RCC 7860 (cell line): ENCODE measurements at places on chromosomes 12 and 14.

GRCh38 chr12:71938728-71939385 is at the start of gene TPH2:
Gene TPH2, plus strand, starts transcription at chr12:71938845. Its CDS starts 142 bp downstream, at chr12:71938987.
- peak; percentile 23 for DNase-seq

DNA sequence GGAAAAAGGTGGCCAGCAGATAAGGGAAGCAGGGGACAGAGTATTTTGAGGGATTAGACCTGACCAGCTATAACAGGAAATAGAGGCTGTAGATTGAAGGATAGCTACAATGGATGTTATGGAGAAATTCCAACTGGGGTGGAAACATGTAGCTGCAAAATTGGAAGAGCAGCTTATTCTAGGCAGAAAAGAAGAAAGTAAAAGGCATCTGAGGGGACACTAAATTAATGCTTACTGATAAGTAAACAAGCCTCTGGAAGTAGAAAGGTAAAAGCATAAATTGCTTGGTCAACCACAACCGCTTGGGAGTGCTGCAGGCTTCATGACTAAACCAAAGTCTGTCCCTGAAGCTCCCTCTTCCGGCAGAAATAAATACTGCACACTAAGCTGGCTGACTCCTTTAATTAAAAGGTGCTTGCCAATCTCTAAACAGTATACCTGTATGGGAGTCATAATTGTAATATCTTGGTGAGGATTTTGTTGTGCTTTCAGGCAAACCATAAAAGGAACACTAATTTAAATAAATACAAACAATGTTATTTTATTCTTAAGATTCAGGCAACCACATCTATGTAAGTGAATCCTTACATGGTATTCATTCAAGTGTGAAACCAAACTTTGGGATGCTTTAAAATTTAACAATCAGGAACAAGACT is 7.7 kb downstream of the UBC start:
- peak; percentile 78 for DNase-seq

- DNase-seq = no peak
Measured at GRCh38 chr12:23356440-23356839, 593.0 kb downstream of the SOX5 start.

DNA sequence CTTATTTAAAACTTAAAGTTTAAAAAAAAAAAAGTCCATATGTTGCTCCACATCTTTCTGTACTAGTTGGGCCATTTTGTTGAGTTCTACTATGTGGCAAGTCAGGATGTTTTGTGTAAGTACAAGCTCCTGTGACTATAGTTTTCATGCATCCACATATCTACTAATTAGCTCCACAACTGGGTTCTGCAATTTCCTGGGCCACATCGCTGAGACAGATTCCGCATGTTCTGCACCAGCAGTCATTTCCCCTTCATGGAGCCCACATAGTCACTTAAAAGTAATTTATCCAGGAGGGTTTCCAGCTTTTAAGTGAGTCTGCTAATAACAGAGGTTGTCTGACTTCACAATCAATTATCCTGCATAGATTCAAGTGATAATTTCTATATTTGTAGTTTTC is 461.4 kb downstream of the ZFP36L1 start:
- no peak for DNase-seq

GRCh38 chr12:88946372-88946997 is 366.2 kb upstream of the KITLG start:
- peak; percentile 32 for DNase-seq

GRCh38 chr14:68564826-68565759 is 227.8 kb downstream of the ZFP36L1 start:
- no peak for DNase-seq

DNA sequence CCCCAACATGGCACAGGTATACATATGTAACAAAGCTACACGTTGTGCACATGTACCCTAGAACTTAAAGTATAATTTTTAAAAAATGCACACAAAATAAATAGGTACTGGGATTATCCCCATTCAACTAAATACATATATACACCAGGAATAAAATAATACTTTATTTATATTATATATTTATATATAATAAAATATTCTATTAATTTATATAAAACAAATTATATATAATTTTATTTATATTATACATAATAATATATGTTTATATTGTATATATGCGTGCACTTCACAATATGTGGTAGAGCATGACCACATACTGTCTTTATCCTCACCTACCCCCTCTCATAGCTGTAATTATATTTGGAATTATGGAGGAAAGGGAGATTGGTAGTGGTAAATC is 119.1 kb upstream of the TMEM260 start:
- peak; percentile 1 for DNase-seq

GRCh38 chr14:74577247-74577947 is 34.6 kb downstream of the LTBP2 start:
- no peak for DNase-seq

- no peak for DNase-seq
Measured at GRCh38 chr14:46279327-46279726, 372.3 kb downstream of the RPL10L start.

- DNase-seq = no peak
Measured at GRCh38 chr12:28824849-28825248, 324.2 kb upstream of the FAR2 start.

DNA sequence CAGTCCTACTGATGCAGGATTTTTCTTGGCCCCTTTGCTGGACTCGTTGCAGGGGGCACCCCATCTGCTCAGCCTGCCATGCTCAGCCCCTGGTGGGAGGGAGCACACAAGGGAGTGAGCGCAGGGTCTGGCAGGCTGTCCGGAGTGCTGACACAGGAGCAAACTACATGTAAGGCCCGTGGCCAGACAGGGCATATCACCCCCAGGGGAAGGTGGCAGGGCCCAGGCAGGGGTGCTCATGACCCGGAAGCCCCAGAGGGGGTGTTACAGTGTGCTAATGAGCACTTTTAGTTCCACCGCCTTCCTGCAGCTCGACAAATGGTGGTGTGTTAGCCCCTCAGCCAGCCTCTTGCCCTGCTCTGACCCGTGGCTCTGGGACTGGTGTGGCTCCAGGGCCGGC is 645.6 kb upstream of the TMEM132C start:
- no peak for DNase-seq

DNA sequence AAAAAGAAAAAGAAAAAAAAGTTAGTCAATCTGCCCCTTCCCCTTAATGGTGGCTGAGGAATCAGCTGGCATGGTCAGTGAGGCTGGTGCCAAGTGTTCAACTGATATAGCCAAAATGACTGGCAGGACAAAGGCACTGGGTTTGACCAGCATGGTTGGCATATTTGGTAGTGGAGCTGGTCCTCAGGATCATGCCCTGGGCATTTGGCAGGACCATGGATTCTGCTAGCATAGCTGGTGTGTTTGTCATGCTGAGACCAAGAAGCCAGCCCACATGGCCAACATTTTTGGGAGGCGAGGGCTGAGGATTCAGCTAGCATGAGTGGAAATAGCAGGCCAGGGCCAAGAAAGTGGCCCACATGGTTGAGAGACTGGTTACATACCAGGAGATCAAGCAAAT is 136.5 kb downstream of the FBXL14 start:
- no peak for DNase-seq

DNA sequence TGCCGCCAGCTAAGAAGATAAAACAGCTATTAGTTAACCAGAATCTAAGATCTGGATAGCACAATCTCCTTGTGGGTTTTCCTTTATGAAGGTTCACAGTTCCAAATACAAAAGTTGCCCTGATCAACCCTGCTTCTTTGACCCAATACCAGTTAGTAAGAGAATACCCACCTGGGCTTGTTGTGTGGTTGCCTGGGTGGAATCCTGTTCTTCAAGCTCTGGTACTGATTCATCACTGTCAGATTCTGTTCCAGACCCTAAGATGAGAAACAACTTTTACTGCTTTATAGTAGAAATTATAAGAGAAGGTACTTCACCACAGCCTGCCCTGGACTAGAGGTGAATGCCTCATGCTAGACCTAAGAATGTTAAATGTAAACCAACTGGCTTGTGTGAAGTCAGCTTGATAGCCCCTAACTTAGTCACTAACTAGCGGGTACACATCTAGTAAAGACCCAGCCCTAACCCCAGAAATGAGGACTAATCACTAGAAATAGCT is 10.6 kb downstream of the NACA start:
- DNase-seq = no peak

GRCh38 chr12:13365748-13366366 is 169.3 kb downstream of the EMP1 start:
- DNase-seq = no peak

- DNase-seq = no peak
Measured at GRCh38 chr12:82867762-82868500, 181.2 kb downstream of the TMTC2 start.

DNA sequence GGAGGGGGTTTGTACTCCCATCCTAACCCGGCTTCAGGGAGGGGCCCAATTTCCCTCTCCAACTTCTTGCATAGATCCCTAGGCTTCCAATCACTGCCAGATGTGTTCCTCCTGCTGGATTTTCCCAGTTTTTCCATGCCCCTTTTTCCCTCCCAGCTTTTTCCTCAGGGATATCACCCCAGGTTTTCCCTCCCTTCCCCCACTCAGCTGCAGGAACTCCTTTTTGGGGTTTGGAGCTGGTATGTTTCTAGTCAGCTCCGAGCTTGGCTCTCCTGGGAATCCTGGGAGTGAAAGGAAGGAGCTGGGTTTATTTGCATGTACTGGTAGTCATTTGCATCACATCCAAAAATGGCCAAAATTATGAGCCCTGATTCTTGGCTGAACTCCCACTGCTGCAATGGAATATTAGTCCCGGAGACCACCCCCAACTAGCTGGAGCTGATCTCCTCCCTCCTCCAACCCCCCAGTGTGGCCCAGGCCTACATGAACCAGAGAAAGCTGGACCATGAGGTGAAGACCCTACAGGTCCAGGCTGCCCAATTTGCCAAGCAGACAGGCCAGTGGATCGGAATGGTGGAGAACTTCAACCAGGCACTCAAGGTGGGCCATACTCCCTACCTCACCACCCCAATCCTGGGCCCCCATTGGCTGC is 1.4 kb upstream of the RDH5 start:
- no peak for DNase-seq

DNA sequence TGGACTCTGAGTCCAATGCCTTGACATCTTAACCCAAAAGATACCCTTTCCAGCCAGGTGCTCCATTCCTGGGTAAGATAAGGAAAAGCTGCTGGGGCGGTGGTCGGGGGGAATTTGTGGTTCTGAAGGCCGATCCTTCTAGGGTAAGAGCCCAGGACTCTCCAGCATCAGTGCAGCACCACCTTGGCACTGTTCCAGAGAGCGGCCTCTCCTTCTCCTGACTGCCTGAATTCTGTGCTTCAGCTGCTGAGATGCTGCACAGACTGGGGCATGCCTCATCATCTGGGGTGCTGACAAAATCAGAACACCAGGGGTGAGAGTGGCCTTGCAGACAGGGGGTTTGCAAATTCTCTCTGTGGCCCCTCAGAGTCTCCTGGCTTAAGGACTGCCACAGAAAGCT is 87.5 kb downstream of the SPTB start:
- DNase-seq = no peak

GRCh38 chr12:92272061-92272964 is 126.7 kb upstream of the BTG1 start:
- DNase-seq = no peak

DNA sequence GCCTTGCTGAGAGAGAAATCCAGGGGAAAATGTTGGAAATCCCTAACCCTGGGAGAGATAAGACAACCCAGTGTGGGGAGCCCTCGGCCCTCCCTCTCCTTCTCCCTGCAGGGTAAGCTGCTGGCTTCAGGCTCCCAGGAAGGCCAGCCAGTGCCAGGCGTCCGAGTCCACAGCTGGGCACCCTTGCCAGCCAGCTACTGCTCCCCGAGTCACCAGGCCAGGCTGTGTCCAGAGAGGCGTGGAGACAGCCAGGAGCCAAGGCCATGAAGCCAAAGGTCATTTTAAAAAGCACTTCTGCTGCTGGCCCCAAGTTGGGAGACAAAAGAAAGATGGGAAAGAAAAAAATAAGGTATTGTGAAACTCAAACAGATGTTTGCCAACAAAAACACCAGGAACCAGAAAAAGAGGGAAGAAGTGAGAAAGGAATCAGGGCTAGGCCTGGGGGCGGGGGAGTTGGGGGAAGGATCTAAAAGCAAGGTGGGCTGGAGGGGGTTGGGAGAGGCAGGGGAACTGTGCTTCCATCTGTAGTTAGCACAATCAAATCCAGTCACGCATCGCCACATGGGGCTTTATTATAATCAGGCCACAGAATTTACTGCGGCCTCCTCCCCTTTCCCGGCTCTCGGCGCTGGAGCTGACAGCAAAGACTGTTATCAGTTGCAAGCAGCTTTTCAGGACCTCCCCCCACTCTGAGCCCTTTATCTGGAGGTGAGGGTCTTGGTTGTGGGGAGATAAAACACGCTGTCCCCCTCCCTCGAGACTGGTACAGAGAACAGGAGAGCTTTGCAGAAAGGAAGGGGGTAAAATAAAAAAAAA is 33.5 kb downstream of the RBM19 start:
- DNase-seq = no peak

- no peak for DNase-seq
Measured at GRCh38 chr12:19967001-19967400, 401.3 kb upstream of the PDE3A start.

GRCh38 chr12:45216230-45216982 is 511 bp downstream of the ANO6 start:
- DNase-seq = no peak

GRCh38 chr12:132263061-132263360 is 66.4 kb downstream of the GALNT9 start:
- DNase-seq = no peak

DNA sequence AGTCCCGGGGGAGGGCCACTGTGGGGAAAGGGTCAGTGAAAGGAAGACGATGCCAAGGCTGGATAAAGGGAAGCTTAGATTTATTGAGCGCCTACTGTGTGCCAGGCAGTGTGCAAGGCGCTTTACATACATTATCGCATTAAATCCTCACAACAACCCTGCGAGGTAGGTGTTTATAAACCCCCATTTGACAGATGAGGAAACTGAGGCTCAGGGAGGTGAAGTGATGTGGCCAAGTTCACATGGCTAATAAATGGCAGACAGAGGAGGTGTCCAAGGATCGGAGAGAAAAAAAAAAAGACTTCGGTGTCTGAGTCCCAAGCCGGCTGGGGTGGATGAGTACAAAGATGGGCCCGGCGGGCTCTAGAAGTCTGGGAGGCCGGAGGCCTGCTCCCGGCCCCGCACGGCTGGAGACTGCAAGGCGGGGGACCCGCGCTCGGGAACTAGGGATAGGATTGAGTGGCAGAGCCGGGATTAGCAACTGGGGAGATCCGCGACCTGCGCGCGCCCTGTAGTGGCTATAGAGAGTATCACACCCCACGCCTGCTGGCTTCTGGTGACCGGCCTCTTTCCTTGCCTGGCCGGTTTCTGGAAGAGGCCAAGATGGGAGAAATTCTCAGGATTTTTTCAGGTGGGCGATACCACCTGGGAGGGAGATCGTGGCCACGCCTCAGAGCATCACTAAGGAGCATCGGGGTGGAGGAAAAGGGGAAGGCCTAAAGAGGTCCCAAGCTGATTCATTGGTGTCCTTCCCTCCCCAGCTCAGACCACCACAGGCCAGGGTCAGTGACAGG is 3.9 kb downstream of the DDN start:
- peak; percentile 60 for DNase-seq

DNA sequence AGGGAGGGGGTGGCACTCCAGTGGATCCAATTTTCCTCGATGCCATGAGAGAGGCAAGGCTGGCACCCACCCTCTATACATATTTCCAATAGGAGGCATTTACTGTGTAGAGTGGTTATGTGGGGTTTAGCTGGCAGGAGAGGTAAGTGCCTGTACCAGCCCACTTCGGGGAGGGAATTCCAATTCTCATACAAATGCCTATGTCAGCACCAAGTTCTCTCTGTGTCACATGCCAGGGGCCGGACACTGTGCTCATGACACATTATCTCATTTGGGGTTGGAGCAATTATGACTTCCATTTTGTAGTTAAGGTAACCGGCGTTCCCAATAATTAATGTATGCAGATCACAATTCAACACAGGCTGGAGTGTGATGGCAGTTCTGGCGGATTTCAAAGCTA is 284.3 kb downstream of the KSR2 start:
- no peak for DNase-seq

GRCh38 chr14:57748279-57748678 is 117.6 kb downstream of the SLC35F4 start:
- DNase-seq = no peak

- peak; percentile 97 for DNase-seq
Measured at GRCh38 chr12:95217377-95218149, at the start of the genes FGD6 and VEZT. Gene FGD6, minus strand, starts transcription at chr12:95217467. Its CDS starts 227 bp downstream, at chr12:95217240. Gene VEZT, plus strand, starts transcription at chr12:95217807. Its CDS starts 44 bp downstream, at chr12:95217851.
